ENCODE measurements at places on chromosomes 5 and 9.

DNA sequence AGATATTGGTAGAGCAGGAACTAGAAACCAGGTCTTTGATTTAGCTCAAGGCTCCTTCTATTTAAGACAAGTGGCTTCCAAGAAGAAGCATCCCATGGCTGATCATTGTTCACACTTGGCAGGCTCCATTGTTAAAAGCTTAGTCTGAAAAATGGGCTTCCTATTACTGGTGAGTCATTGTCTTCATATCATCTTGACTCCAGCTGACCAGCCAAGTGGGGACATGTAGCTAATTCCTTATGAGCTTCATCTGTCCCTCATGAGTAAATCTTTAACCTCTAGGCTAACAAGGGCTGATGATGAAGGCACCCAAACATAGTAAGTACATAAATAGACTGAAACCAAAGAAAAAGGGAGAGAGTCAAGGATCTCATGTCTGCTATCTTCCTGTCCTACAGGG is 530.3 kb upstream of the KLF4 start:
- no peak for DNase-seq

- DNase-seq, result no peak
Observed at GRCh38 chr9:15146268-15146700, 160.7 kb downstream of the TTC39B start.

DNA sequence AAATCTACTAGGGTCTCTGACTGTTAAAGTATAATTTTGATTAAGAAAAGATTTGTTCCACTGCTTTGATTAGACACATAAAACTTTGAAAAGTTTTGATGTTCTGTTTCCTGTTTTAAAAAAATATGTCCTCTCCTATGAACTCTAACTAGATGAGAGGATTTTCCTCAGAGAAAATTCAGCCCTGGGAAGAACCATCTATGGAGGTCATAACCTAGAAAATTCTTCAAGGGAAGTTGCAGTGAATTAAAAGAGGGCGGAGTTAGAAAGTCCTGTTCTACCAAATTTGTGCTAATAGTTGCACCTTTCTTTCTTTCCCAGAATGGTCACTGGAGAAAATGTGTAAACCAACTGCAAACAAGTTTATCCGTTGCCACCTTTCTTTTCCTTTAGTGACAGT is 27.7 kb downstream of the PIK3R1 start:
- no peak for DNase-seq

DNA sequence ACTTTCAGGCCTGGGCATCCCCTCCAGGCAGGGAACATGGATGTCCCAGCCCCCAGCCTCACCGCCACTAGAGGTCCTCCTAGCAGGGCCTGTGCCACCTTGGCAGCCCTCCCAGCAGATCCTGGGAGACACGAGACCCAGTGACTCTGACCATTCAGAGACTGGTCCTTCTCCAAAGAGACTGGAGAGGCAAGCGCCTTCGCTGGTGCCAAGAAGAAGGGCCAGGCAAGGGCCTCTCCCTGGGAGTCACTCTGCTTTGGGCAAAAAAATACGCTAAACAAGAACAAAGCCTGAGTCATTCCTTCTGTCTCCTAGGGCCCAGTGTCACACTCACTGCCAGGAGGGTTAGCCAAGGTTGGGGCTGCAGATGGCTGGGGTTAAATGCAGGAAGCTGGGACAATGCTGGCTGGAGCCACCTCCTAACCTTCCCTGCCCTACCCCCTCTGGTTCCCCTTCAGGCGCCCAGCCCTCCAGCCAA is 35.3 kb upstream of the SMIM23 start:
- no peak for DNase-seq

DNA sequence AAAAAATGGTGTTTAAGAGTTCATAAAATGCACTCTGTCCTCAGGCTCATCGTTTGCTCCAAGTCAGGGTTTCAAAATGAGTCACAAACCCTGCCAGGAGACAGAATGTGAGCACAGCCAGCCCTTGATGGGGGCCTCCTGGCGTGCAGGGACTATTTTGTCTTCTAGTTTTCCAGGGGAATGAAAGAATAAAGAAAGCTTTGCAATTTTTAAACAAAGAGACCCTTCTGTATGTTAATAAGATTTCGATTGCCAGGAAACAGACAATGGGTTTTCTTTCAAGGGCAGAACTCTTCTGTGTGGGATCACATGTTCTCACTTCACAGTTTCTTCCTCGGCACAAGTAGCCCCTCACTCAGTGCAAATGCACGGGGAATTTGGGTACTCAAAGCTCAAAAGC is 121.4 kb upstream of the C6 start:
- no peak for DNase-seq

DNA sequence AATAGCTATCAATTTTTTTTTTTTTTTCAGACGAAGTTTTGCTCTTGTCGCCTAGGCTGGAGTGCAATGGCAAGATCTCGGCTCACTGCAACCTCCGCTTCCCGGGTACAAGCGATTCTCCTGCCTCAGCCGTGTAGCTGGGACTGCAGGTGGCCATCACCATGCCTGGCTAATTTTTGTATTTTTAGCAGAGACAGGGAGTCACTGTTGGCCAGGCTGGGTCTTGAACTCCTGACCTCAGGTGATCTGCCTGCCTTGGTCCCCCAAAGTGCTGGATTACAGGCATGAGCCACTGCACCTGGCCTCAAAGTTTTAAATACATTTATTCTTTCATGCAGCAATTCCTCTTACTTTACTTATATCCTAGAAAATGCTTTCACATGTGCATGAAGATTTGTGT is 17.6 kb downstream of the TRIM14 start:
- DNase-seq, result no peak

DNA sequence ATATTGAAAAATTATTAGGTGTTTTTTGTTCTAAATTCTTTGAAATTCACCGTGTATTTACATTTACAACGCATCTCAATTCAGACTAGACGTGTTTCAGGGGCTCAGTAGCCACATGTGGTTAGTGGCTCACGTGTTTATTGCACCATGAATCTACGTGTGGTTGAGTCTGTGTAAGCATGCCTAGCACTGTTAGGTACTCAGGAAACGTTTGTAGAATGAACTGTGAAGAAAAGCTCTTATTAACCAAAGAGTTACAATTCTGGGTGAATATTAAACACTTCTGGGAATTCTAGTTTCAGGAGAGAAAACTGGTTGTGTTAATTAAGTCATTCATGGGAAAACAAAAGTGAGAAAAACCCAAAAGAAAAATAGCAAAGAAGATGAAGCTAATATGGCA is 117.5 kb upstream of the CDH6 start:
- DNase-seq, result no peak

DNA sequence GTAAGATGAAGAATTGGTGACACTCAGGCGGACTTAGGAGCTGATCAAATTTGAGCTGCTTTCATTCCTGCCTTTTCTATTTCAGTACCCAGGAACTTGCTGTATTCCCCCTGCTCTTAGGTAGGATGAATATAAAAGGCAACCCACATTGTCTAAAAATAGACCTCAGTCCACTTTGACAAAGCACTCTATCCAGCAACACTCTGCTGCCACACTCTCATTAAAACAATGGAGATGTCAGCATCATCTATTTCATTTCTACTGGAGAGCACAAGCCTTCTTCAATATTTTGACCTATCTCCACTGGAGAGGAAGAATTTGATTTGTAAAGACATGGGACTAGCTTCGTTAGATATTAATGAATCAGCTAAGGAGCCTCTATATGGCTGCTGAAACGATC is 468.4 kb downstream of the PTPRD start:
- no peak for DNase-seq

- no peak for DNase-seq
Observed at GRCh38 chr9:38641985-38642864, 21.8 kb upstream of the ANKRD18A start.

GRCh38 chr9:15513335-15513734 is 2.6 kb upstream of the PSIP1 start:
- DNase-seq, result no peak

DNA sequence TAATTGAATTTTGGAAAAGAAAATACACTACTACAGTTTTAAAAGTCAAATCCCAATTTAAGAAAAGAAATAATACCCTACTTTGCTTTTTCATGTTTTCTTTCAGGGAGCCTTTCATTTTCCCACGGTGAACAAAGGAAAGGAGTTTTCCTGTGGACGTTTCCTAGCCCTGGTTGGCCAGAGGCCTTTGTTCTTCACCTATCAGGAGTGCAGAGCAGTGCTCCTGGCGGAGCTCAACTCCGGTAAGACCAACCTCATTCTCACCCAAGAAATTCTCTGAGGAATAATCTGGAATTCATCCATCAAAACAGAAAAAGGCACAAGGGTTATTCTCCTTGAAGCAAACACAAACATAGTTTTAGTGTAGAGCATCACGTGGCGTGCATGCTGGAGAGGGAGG is 248.9 kb downstream of the ADGRV1 start:
- DNase-seq, result no peak

DNA sequence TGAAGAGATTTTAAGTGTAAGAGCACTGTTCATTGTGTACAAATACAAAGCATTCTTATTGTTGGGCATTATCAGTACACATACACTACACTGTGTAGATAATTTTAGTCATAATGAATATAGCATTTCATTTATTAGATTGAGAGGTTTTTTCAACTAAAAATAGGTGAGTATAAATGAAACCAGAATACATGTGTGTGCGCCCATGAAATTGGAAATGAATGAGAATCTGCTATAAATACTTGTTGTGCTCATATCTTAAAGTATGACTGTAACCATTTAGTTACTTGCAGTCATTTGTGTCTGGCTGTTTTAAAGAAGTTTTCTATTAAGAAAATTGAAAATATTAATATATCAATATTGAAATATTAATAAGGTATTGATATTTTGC is 189.0 kb upstream of the MEF2C start:
- no peak for DNase-seq

DNA sequence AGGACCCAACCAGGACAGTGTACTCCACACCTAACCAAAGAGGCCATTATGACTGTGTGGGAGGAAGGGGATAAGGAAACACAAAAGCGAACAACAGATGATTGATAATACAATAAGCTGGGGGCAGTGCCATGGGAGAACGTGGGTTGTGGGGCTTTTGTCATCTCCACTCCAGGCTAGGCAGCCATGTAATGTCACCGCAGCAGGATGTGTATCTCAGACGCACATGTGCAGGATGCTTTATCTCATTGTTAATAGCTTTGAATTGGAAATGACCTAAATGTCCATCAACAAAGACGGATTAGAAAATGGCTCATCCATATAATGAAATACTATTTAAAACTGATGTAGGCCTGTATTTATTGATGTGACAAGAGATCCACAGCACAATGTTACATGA is 51.0 kb downstream of the EPB41L4B start:
- no peak for DNase-seq

GRCh38 chr5:133420440-133421301 is 191.7 kb downstream of the FSTL4 start:
- DNase-seq, result no peak

DNA sequence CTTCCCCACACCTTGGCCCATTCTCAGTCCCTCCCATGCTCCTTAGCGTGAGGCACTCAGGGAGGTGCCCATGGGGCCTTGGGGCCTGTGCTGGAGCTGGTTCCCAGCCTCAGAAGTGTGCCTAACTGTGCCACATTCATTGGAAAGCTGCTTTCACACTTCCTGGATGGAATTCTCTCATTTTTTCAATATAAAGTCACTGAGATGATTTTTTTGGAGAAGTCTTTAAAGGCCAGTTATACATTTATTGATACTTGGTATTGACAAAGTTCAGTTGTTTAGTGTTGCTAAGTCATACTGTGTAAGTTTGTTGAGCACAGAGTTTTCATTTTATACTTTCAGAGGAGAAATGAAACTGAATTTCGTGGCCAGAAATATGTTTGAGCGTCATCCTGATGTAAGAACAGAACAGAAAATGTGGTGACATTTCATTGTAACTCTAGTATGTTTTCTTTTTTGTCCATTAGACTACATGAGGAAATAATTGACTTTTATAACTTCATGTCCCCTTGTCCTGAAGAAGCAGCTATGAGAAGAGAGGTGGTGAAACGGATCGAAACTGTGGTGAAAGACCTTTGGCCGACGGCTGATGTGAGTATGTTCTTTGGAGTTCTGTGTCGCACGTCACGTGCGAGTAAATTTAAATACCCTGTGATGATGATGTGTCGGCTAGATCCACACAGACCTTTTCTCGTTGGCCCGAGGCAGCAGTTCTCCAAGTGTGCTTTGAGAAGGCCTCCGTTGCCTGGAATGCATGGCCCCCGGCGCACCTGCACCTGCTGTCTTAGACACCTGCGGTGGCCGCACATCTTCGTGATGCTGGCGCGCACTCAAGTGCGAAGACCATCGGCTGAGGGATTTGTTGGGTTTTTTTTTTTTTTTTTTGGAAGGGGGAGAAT is 24.1 kb downstream of the TENT4A start:
- DNase-seq, result no peak

- DNase-seq, result no peak
Observed at GRCh38 chr5:73564675-73565074, 764 bp downstream of the ANKRA2 start.

- DNase-seq, result no peak
Observed at GRCh38 chr9:91392435-91392834, 30.7 kb upstream of the AUH start.

GRCh38 chr9:136571531-136571930 is 25.7 kb upstream of the NOTCH1 start:
- no peak for DNase-seq

- DNase-seq, result no peak
Observed at GRCh38 chr9:114105236-114105635, 6.1 kb upstream of the KIF12 start.

Measured in stimulated activated CD4-positive, alpha-beta T cell treated with anti-CD3 and anti-CD28 coated beads, Interleukin-1b, Interleukin-23, amount 100 ng/mL, for 1 hour (primary cell).